Astrocyte of the hippocampus (primary cell): ENCODE measurements at places on chromosomes 11 and 22.
A peak's percentile ranks its signal among the peaks of the same experiment; 100 is the strongest.

GRCh38 chr11:33376331-33377310 is 119.4 kb downstream of the HIPK3 start:
- DNase-seq = peak; percentile 74

- no peak for DNase-seq
Observed at GRCh38 chr11:221539-221938, 14.0 kb downstream of the RIC8A start.

- DNase-seq = no peak
Observed at GRCh38 chr11:117877120-117877784, 794 bp upstream of the FXYD6 start.

GRCh38 chr11:126687477-126687876 is 313.1 kb downstream of the KIRREL3 start:
- DNase-seq = no peak

DNA sequence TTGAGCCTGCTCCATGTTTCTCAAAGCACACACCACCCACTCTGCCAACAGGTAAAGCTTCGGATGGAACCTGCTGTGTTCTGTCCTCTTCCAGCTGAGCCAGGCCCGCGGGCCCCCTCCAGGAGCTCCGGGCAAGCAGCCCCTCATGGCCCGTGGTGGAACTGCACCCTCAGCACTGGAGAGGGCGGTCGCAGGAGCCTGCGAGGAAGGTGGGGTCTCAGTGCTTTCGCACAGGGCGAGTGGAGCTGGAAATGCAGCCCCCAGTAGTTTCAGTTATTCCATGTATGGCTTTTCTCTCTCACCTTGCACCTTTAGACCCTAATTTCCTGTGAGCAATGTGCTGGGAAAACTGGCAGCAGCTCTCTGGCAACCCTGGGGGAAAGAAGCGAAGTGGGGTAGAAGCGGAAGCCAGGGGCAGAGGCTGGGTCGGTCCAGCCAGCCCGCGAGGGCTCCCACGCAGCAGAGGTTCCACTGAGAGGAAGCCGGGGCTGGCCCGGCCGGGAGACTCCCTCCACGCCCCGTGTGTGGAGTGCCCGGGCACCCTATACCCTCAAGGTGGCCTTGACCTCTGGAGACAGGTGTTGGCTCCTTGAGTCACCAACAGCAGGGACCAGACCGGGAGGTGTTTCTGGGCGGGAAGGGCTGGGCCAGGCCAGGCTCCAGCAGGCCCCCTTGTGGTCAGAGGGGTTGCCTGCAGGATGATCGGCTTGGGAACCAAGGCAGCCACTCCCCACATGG is 119.9 kb upstream of the TMEM45B start:
- peak; percentile 70 for DNase-seq

GRCh38 chr22:19579880-19580279 is 55.7 kb upstream of the CLDN5 start:
- DNase-seq = no peak

GRCh38 chr22:27876684-27877083 is 42.4 kb downstream of the PITPNB start:
- DNase-seq = no peak

DNA sequence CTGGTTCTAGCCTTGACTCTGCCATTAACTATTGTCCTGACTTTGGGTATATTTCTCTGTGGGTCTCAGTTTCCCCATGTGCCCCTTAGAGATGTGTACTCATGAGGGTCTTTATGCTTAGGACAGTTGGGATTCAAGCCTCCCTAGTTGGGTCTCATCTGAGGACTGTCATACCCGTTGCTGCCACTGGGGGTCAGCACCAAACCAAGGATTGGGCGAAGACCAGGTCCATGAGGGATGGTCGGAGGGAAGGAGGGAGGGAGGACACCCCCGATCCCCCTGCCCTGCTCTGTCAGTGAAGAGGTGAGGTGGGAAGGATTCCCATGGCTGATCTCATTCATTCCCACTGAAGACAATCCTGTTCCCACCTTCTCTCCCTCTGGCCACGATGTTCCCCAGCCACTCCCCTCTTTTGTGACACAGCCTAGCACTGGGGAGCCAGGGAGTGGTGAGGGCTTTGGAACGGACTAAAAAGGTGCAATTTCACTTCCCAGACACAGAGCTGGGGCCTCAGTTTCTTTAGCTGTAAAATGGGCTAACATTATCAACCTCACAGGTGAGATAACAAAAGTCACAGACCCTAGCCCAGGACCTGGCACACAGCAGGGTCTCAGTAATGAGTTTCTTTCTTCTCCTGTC is 12.4 kb upstream of the KLHL35 start:
- DNase-seq = peak; percentile 81

- DNase-seq = no peak
Observed at GRCh38 chr11:125933030-125933813, 12.6 kb upstream of the VSIG10L2 start.

DNA sequence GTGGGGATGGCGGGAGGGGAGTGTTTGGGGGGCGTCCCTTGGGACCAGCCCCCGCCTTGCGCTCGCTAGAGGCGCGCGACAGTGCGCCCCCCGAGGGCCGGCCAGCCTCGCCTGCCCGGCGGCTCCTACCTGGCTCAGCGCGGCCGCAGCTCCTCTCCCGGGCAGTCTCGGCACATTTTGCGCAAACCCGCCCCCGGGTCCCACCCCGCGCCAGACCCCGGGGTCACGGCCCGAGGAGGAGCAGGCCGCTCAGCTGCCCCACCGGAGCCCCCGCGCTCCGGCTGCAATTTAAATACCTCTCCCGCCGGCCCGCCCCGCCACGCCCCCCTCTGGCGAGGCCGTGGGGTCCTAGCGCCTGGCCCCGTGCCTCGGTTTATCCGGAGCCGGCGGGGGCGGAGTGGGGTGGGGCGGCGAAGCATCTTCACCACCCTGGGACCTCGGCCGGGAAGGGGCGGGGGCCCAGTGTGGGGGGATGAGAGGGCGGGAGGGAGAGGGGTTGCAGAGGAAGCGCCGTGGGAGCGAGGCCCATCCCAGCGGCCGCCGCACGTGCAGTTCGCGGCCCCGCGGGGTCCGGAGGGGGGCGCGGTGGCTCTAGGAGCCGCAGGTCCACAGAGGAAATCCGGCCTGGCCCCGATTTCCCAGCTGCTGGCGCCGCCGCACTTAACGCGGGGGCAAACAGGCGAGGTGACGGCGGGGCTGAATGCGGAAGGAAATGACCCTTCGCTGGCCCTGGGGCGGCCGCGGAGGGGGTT is at the start of gene LRRC32:
LRRC32 (minus strand) TSS at position 263 of the 752 bp plus-strand sequence. CDS start 4,793 bp downstream, outside the sequence.
- DNase-seq = peak; percentile 45

GRCh38 chr11:128728767-128729587 is 35.1 kb downstream of the FLI1 start:
- no peak for DNase-seq

DNA sequence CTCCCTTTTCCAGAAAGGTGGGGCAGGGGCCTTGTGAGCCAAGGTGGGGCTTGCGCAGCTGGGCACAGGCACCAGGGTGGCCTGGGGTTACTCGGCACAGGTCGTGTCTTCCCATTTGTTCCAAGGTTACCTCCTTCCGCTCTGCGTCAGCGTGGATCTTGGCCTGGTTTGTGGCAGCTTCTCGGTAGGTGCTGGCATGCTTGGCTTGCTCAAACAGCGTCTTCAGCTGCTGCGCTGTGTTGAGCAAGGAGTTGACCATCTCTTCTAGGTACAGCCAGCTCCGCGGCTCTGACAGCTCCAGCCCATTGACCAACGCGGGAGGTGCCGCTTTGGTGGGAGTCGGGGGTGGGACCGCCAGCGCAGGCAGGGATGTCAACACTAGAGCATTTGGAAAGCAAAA is 20.6 kb downstream of the DEAF1 start:
- DNase-seq = no peak

DNA sequence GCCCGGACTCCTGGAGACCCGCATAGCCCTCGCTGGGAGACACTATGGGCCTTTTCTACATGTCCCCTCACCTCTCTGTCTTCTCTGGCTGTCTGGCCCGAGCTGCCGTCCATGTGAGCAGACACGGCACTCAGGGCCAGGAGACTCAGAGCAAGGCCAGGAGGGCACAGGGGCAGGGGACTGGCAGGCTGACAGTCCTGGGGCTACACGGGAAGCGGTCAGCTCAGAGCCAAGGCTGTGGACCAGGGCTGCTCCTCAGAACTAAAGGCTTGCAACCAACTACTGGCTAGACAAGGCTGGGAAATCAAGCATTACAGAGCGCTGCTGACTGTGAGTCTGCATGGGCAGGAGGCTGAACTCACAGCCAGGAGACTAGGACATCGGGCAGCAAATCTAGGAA is 56.1 kb upstream of the CDON start:
- no peak for DNase-seq

DNA sequence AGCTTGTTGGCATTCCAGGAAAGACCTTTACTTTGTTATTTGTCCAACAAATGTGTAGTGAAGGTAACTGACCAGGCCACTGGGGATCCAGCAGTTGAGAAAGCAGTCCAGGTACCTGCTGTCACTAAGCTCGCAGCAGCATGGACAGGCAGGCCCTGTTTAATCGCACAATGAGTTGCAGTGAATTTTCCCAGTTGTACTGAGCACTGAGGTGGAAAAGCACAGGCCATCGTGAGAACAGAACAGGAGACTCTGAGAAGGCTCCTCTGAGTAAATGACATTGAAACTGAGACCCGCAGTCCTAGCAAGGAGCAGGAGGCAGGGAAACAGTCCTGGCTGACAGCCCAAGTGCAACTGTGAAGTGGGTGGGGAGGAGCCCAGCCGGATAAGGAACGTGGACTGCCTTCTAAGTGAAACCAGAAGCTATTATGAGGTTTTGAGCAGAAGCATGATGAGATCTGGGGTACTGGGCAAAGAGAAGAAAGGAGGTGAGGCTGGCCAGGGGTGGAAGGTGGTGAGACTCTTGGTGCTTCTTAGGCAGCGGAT is 39.8 kb upstream of the CDON start:
- DNase-seq = peak; percentile 81

DNA sequence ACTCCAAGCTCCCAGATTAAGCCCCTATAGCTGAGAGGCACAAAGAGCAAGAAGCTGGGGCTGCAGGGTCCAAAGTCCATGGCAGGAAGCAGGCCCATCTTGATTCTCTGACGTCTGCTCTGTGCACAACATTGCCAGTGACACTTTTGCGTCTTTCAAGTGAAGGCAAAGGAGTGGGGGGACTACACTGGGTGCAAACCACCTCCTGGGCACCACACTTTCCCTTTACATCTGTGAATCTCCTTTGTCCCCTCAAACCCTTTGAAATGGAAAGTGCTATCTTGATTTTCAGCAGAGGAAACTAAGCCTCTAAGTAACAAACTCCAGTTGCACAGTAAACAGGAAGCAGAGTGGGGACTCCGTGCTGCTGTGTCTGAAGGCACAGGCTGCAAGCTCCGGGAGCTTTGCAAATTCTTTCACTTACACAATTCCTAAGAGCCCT is 428.0 kb downstream of the LARGE1 start:
- DNase-seq = peak; percentile 14

- no peak for DNase-seq
Observed at GRCh38 chr11:116895048-116895757, 57.8 kb upstream of the APOA1 start.

- DNase-seq = peak; percentile 92
Observed at GRCh38 chr11:1693327-1694063, 3.5 kb upstream of the KRTAP5-6 start.

DNA sequence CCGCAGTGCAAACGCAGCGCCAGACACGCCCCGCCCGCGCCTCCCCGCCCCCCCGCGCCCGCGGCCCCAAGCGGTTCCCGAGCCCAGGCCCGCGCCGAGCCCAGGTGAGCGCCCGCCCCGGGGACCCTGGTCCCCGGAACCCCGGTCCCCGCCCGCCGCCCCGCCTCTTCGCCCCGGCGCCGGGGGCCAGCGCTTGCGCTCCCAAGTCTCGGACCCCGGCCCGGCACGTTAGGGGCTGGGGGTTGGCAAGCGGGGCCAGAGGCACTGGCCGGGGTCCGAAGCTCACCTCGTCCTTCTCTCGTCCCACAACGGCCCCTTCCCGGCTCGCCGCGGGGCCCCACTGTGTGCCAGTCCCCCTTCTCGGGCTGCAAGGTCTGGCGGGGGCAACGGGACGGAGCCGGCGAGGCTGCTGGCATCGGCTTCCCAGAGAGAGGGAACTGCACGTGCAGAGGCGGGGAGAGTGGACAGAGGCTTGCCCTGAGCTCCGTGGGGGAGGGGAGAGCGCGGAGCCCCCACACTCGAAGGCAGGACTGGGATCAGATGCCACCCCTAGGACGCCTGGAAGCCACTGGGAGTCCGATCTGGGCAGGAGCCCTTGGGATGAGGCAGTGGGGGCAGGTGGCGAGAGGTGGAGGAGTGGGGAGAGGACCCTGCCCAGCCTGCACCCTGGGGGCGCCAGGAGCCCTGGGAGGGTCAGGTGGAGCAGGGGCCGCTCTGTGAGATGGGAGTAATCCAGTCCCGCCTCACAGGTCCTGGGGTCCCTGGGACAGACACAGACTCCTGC is 1.8 kb upstream of the AIFM3 start:
- DNase-seq = no peak

DNA sequence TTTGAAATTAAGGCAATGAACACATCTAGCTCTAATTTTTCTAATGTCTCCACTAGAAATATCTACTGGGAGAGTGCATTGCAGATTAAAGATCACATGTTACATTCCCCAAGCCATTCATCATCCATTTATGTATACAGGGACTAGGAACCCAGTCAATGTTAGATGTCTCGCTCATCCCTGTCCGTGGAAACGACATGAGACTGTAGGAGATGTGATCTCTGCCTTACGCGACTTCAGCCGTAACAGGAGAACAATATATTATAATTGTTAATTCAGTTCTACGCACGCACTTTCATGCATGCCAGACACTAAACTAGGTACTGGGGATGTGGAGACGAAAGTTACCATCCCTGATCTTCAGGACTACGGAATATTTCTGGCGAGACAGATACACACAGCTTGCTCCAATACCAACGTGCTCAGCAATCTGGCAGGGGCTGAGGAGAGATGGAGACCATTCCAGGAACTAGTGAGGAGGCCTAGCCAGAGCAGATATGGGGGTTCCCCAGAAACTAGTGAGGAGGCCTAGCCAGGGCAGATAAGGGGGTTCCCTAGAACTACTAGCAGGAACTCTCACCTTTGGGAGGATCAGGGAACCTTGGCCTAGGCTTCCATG is 706 bp downstream of the DCPS start:
- DNase-seq = no peak
